ENCODE measurements at places on chromosomes 1 and 21. TPM values are rescaled to one million over a fixed set of nuclear protein-coding genes. Genes with fewer than 3 reads are reported as not detected.

The APCS gene
- total RNA-seq = not detected

The MYBPHL gene
- total RNA-seq = not detected

The ACTL8 gene
- not detected for total RNA-seq

GRCh38 chr1:35180776-35181374 is 12.1 kb downstream of the SFPQ start:
- no peak for DNase-seq
- no peaks in the 10 kb centered on the region for H3K4me1 ChIP-seq
- no peak overlapping the region for H3K4me3 ChIP-seq
- peaks cover 24% of the 10 kb centered on the region for H3K36me3 ChIP-seq
- no peak overlapping the region for H3K27ac ChIP-seq

DNA sequence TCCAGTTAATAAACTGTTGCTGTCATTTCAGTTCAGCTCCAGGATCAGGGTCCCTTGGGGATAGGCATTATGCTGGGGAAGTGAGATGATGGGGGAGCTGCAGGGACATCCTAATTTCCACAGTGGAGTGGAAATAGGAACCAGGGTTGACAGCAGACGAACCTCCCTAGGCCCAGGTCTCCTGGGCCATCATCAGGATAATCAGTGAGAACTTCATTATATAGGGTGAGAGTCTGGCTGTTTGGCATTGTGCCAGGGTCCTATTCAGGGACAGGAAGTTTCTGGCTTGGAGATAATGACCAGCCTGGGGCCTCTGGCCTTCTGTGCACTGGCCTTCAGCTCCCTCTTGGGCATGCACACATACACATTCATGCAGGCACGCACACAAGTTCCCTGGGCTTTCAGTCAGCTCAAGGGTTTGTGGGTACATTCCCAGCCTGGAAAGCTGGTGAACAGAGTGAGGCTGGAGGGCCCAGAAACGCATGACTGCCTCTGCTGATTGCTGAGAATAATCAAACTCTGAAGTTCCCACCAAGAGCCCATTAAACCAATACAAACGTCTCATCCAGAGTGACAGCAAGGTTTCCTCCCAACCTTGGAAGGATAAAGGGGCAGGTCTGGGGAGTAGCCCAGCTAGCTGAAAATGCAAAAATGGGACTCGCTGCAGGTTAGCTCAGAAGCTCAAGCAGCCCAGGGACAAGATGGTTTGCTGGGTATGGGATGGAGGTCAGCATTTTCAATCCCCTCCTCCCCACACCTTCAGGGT is 13.9 kb upstream of the LRIG2 start:
- H3K27ac ChIP-seq = no peak overlapping the region
- no peak for DNase-seq
- no peak overlapping the region for H3K4me3 ChIP-seq
- no peaks in the 10 kb centered on the region for H3K4me1 ChIP-seq
- H3K36me3 ChIP-seq = no peaks in the 10 kb centered on the region

DNA sequence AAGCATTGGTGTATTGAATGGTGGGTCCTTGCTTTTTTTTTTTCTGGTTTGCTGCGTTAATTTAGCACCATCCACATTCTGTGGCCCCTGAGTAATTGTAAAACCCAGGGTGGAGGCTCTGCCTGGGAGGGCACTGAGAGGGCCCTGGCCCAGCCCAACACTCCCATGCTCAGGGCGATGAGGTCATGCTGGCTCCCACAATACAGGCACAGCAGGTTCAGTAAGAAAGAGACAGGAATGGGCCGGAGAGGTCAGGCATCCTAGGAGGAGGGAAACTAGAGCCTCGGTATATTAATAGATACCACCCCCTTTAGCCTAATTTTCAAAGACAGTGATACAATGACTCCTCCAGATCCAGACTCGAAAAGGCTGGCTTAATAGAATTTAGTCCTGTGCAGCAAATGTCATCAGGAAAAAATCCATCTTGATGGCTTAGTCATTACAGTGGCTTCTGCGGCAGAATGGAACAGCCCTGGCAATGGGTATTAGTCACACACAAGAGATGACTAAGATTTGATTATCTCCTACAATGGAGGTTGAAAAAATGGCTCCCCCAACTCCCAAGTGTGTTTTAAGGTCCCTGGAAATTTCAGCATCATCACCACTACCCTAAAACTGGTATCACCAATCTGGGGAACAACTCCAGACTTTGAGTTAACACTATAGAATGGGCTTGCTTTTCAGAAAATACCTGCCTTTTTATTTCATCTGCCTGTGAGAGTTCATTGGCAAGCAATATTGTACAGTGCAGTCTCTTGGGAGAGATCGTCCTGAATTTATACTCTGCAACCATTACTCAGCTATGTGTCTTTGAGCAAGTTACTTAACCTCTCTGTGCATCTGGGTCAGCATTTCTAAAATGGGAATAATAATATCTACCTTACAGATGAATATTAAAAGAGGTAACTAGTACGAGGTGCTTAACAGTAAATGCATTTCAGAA is 43.9 kb upstream of the LYST start:
- H3K36me3 ChIP-seq = no peaks in the 10 kb centered on the region
- H3K27ac ChIP-seq = peak overlapping the region; percentile 64

- no peaks in the 10 kb centered on the region for H3K27me3 ChIP-seq
- no peak for DNase-seq
- no peak overlapping the region for H3K4me3 ChIP-seq
- no peak overlapping the region for H3K27ac ChIP-seq
These were observed 8.3 kb downstream of the PRDX6 start for GRCh38 chr1:173485401-173485800.

Data from fibroblast of lung (primary cell).